IPS DF 19.7 (cell line): ENCODE measurements at places on chromosomes 2 and 18.

- DNase-seq = no peak
These were observed 194.5 kb downstream of the IKZF2 start for GRCh38 chr2:212956665-212957607.

DNA sequence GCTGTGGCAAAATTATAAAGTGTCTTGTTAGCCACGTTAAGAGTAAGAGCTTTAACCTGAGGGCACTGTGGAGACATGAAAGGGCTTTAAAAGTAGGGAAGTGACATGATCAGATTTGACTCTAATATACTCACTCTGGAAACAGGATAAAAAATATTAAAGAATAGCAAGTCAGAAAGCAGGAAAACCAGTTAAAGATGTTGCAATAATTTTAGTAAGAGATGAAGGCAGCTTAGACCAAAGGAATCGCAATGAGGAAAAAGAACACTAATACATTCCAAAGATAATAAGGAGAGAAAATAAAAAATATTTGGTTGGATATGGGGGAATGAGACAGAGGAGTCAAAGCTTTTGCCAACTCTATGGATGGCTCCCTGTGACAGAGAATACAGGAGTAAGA lies 183.8 kb downstream of the DYM start:
- no peak for DNase-seq

- DNase-seq = no peak
These were observed 833.2 kb upstream of the SALL3 start for GRCh38 chr18:78146136-78147085.

DNA sequence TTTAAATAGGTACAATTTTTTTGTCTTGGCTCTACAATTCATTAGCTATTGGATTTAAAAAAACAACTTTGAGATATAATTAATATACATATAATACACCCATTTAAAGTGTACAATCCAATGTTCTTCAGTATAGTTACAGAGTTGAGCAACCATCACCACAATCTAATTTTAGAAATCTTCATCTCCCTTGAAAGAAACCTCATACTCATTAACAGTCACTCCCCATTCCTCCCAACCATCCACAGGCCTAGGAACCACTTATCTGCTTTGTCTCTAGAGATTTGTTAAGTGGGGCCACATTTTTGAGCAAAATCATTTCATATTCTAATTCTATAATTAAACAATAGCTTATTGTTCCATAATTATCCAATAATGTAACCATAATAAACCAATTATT lies 32.6 kb downstream of the MRPL33 start:
- DNase-seq = no peak

GRCh38 chr18:60826346-60826745 lies 453.8 kb upstream of the MC4R start:
- DNase-seq = no peak

GRCh38 chr18:35713545-35713944 lies 132.0 kb downstream of the GALNT1 start:
- no peak for DNase-seq
